RWPE2 (cell line): ENCODE measurements at places on chromosomes 2 and 18.

DNA sequence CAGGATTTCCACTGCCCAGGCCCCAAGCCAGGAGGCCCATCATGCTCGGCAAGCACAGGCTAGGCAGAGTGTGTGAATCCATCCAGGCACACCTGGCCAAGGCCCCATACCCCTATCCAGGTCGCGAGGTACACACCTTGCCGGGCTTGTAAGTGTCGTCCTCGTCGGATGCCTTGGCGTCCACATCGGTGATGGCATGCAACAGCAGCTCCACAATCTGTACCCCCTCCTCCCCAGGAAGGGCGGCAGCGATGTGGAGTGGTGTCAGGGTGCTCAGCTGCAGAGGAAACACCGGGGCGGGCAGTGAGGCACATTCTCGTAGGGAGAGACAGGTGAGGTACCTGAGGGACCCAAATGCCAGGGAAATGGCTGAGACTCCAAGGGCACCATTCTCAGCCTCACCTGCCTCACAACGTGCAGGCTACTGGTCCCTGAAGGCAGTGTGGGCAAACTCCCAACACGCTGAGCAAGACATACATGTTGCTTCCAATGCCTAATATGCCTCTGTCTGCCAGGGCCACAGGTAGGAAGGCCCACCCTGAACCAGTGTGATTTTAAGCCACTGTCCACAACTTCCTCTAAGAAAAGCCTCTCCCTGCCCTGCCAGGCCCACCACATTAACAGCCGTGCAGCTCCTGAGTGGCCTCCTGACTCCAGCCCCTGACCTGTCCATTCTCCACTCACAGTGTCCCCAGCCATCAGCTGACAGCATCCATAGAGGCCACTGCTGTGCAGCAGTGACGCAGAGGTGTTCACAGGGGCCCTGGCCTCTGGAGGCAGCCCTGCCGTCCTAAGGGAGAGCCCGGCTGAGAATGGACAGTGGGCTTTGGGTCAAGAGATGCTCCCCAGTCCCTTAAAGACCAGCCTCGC lies 44.9 kb downstream of the ANKMY1 start:
- no peak for DNase-seq

DNA sequence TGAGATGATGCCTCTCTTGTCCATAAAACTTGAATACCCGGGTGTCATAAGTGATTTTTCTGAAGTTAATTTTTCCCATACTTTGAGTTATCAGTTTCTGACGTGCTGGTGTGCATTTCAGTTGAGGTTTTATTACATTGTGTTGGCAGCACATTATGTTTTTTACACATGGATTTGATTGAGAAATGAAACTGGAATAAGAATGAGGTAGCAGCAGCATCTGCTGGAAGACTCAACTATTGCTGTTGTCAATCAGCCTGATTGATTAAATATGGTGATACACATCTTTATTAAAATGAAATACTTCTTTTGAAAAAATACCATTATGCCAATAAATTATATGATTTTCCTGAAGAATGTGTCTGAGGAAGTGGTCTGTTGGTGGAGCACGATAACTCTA lies 60.5 kb downstream of the INSIG2 start:
- DNase-seq: no peak

- no peak for DNase-seq
These were observed 112.1 kb upstream of the ATP8B1 start for GRCh38 chr18:57915248-57915647.

DNA sequence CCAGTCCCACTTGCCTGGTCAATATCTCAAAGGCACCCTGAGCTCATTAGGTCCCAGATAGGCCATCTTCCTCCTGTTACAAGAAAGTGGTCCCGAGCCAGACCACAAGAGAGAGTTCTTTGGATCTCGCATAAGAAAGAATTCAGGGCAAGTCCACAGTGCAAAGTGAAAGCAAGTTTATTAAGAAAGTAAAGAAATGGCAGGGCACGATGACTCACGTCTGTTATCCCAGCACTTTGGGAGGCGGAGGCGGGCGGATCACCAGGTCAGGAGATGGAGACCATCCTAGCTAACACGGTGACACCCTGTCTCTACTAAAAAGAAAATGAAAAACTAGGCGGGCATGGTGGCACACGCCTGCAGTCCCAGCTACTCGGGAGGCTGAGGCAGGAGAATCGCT lies 10.8 kb upstream of the SMAD7 start:
- no peak for DNase-seq

GRCh38 chr2:46652514-46653170 lies 173.3 kb downstream of the TMEM247 start:
- no peak for DNase-seq

DNA sequence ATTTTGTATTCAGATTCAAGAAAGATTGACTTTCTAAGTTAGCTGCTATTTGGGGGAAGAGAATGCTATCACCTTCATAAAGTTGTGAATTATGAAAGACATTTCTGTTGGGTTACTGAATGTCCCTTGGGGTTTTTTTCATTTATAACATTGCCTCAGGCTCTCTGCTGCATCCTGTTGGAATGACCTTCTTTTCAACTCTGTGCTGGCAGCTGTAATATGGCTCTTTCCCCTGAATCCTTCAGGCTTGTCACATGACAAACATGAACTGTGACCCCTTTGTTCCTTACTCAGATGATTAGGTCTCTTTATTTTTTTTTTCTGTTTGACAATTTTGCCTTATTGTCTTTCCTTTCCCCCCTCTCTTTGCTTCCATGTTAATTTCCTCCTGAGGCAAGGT lies 159.8 kb downstream of the TAF4B start:
- DNase-seq: no peak

DNA sequence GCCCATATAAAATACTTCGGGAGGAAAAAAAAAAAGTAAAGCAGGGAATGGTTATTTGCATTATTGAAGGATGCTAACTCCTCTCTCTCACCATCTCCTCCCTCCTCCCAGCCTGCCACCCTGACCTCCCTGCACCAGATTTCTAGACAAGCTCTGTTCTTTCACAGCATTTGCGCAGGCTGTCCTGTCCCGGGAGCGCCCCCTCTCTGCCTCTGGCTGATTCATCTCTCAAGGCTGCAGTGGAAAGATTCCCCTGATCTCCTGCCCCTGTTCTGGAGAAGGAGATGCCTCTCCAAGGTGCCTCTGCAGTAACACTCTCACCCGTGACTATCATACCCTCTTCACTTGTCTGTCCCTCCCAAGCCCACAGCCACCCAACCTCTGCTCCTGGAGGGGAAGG lies 38.5 kb downstream of the COL4A4 start:
- DNase-seq: no peak
